ENCODE measurements at places on chromosomes 13 and 19.

- ATAC-seq = no peak
Measured at GRCh38 chr19:54206831-54207177, 6.1 kb downstream of the RPS9 start.

DNA sequence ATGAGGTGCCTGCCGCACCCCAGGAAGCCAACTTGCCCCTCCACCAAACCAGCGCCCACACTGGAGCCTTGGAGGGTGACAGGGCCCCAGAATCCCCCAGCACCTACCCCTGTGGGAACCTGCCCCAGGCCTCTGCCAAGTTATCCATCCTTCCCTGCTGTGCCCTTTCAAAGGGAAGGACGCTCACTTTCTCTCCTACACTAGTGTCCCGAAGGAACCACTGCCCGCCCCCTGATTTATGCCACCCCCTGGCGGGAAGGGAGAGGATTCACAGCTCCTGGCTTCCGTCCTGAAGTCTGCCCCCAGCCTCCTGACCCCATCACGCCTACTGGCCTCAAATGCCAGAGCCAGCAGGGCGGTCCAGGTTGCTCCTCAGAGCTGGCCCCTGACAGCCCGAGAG is 1.4 kb downstream of the EVI5L start:
- ATAC-seq = no peak

GRCh38 chr19:33394723-33395560 is 21.4 kb downstream of the CEBPG start:
- no peak for ATAC-seq

DNA sequence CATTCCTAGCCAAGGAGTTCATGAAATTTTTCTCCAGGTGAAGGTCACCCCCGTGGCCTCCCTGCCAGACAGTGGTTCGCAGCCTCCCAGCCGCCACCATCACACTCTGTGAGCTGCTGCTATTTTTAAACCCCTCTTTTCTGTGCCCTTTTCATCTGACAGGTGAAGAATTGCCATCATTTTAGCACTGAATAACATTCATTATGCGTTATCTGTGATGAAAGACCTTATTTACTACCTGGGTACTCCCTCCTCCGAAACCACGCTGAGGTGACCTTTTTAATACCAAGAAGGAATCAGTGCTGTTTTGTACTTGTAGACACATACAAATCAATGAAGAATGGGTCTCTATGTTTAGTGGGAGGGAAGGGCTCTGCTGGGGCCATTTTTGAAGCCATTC is 148.9 kb upstream of the GPR12 start:
- ATAC-seq = no peak

DNA sequence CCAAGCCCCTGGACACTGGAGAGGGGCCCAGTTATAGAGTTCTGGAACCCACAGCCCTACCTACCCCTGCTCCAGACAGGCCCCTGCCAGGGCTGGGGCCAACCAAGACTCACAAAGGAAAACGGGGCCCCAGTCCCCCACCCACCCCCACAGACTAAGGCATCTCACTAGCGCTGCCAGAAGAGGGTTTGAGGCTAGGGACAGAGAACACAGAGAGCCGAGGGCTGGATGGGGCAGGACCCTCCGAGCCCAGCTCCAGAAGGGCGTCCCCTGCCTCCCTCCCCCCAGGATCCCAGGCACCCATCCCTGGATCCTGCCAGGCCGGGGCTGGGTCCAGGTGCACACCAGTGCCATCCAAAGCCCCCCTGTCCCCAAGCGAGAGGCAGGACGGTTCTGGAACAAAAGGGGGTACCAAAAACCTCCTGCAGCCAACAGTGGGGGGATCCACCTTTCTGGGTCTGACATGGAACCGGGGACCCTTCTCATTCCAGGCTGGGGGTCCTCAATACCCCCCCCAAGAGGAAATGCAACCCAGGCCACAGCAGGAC is 4.4 kb upstream of the REXO1 start:
- no peak for ATAC-seq

- no peak for ATAC-seq
Measured at GRCh38 chr19:35021596-35021995, 8.7 kb upstream of the SCN1B start.

Measured in activated T-helper 17 cell treated with anti-CD3 and anti-CD28 coated beads, Interleukin-2, amount 50 U/mL, for 72 hours (primary cell).